ENCODE measurements at places on chromosomes 2 and 18.

- ATAC-seq, result no peak
Observed at GRCh38 chr18:23703057-23703986, 14.1 kb downstream of the LAMA3 start.

DNA sequence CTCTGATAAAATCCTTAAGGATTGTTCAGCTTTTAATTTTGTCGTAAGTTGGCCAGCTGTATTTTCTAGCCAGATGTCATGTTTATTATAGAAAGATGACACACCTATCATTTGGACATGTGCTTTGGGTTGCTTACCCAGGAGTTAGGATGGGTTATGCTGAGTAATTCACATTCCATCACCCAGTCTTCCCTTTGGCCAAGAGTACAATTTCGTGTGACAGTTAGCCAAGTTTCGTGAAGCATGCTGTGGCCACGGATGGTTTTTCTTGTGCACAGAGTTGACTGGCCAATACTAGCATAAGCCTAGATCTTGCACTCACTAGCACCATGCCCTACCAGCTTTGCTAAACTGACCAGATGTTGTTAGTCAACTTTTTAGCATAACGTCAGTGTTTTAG is 5.8 kb downstream of the MAPRE3 start:
- peak; percentile 51 for ATAC-seq

DNA sequence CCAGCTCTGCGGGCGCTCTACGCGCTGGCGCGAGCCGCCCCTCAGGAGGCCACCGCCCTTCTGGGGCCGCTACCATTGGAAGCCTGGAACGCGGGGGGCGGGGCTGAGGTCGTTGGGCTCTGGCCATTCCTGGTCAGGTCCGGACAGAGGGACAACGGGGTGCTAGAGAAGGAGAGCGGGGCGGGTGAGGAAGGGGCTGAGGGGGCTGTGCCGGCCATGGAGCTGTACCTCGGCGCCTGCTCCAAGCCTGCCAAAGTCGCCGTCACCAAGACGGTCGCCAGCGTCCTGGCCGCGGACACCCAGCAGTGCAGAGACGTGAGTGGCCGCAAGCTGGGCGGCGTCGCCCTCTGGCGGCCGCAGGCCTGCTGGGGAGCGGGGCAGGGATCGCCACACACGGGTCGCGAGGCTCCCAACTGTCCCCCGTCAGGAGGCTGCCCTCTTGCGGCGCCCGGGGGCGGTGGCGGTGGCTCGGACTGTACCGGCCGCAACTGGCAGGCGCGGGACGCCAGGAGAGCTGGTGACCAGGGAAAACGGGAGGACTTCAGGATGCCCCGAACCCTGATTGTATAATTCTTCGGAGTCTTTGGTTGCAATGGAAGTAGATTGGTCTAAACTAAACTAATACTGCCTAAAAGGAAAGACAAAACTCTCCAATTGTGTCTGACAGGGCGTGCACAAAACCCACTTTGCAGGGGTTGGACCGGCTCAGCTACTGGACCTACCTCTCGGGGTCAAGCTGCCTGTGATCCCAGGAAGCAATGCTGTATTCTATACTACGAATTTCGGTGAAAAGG is at the start of gene FSIP2:
TSS of gene FSIP2 (plus strand) at position 126 of the 794 bp plus-strand sequence. CDS start at position 217, 91 bp downstream.
- ATAC-seq, result peak; percentile 100

DNA sequence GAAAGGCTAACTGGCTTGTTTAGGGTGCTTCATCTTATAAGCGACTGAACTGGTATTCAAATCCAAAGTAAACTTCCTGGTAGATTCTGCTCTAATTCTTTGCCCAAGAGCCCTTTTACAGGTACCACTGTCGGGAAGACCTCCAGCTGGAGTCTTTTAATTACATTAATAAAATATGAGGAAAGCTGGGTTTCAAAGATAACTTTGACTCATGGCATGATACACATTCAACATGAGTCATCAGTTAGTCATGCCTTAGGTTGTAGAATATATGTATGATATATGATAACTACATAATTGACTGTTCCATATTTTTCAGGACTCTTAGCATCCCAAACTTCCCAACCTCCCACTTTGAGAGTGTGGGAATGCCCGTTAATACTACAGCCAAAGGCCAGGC is 32.3 kb downstream of the ZCCHC2 start:
- ATAC-seq, result no peak

DNA sequence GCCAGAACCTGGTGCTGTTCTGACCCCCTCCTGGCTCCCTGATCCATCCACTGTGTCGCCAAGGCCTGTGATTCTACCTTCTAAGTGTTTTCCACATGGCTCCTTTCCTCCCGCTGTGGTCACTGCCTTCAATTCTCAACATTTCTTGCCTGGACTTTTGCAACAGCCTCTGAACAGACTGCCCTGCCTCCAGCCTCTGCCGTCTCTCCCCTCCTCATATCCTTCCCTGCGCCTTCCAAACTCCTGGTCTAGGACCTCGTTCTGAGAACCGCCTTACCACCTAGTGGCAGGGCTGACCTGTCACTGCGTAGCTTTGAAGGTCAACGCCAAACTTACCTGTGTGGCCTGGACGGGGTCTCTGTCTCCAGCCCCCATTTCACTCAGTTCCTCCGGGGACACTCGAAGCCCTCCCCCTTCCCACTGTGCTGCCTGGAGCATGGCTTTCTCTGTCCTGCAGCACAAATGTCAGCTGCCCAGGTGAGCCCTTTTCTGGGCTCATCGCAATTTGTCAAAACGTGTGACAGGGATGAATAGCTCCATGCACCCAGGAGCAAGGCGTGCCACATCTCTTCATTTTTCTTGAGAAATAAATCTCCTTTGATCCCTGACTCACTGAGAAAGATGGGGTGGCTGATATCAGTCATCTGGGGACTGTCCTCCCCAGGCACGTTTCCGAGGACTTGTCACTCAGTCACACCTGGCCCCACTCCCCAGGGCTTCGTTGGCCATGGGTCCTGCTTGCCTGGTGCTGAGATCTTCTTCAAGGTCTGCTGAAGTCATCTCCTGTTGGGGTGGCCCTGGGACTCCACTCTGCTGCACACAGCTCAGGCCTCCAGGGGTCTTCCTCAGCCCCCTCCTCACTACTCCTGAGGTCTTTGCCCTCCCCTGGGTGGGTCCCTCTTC is 46.7 kb downstream of the LDLRAD4 start:
- no peak for ATAC-seq

DNA sequence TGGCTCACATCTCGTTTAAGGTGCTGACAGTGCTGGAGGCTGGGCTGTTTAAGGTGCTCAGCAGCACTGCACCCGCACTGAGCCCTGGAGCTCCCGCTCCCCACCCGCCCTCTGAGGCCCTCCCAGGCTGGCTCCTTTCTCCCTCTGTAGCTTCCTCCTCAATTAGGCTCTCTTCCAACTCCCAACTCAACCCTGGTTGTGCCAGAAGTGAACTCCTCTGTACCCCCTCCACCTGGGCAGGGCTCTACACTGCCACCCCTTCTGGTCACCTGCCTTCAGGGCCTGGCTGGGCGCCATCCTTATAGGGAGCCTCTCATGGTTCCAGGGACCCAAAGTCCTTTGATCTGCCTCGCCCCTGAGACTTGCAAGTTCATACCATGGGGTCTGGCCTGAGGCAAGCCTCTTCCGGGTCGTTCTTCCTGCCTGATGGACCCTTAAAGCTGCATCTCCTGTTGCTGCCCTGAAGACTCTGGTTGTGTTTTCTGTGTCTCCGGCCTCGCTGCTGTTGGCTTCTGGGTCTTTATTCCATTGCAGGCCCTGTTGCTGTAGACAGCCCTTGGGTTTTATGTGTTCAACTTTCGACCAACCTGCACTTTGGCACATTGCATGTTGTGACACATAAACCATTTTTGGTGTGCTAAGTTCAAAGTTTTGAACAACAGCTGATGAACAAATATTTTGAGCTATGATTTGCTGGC is 199.6 kb downstream of the LDLRAD4 start:
- ATAC-seq, result no peak

DNA sequence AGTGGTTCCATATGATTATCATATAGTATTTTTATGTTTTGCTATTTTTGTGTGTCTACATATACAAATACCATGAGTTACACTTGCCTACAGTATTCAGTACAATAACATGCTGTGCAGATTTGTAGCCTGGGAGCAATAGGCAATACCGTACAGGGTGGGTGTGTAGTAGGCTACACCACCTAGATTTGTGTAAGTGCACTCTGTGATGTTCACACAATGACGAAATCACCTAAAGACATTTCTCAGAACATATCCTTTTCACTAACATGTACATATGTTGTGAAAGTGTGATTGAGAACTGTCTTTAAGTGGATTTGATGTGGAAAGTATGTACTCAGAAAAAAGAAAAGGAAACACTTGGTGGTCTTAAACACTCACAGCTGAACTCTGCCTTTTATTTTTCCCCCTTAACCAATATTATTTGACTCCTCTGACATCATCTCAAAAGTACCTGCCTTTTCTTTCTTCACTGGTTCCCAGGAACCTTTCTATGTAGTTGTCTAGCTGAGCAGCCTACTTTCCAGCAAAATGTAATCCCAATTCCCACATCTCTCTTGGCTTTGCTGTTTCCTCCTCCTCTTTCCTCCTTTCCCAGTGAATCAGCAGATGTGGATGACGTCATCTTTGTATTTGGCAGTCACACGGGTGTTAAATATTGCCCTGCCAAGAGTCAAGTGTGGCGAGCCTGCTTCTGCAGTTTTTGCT is 47.7 kb downstream of the OSBPL6 start:
- peak; percentile 86 for ATAC-seq

DNA sequence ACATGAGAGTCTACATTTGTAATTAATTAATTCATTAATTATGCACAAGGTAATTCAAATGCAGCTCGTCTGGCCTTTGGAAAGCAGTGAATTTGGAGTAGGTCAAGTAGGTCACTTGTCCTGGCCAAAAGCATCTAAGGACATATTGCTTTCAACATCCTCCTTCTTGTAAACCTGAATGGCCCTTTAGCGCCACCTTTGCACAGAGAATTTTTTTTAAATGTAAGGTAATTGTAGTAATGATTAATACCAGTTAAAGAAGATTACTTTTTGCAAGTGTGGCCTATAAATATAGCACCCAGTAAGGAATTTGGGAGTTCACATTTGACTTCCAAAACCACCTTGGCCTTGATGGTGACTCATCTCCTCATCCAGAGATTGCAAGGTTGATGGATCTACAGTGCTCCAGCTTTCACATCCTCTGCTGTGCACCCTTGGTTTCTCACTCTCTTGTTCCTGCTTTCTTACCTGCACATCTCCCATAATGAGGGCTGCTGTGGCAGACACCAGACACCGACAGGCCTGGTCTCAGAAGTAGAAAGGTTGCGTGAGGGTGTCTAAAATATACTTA is 481.7 kb downstream of the TGIF1 start:
- ATAC-seq, result no peak

DNA sequence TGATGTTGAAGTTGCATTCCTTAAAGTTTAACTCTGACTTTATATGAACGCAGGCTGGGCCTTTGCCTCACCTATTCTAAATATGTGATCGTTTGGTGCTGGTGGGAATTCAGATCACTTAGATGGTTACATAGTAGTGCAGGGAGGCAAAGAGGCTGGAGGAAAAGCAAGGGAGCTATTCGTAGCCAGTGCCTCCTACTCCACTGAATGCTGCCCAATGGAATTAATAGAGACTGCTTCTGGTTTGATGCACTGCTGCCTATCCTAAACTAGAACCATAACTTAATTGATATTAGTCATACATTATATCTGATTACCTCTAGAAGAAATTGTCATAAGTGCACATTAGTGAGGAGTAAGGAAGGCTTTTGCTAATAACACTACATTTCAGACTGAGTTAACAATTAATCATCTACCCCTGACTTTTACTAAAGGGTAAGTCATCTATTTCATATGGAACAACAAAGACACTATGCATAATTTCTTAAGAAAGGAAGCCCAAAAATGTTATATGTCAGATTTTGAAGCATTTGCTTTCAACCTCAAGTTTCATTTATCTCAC is 72.3 kb downstream of the SLC5A7 start:
- peak; percentile 53 for ATAC-seq

GRCh38 chr2:45723857-45724256 is 72.4 kb downstream of the PRKCE start:
- no peak for ATAC-seq

DNA sequence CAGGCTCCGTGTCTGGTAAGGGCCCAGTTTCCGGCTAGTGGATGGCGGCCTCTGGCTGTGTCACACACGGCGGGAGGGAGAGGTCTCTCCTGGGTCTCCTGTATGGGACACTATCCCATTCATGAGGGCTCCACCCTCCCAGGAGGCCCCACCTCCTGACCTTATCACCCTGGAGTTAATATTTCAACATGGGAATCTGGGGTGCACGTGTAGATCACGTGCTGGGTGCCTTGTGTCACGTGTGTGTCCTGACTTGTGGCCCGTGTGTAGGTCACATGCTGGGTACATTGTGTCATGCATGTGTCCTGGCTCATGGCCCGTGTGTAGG is 9.9 kb downstream of the NEU4 start:
- no peak for ATAC-seq

DNA sequence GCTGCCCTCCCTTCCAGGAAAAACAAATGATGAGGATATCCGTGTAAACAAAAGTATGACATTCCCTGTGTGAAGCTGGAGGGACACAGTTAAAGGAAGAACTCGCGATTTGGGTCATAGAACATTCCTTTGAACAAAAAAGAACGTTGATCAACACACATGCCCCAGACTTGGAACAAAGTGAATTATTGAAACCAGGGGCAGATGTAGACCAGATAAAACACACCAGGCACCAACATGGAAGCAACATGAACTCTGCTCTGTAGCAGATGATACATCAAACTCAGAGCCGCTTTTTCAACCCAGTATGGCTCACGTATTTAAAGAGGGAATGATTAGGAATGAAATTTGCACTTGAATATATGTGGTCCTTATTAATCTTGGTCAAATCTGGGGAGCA is 206.5 kb downstream of the TMEM182 start:
- ATAC-seq, result no peak

- ATAC-seq, result no peak
Observed at GRCh38 chr2:127735044-127735443, 33.7 kb downstream of the SFT2D3 start.

DNA sequence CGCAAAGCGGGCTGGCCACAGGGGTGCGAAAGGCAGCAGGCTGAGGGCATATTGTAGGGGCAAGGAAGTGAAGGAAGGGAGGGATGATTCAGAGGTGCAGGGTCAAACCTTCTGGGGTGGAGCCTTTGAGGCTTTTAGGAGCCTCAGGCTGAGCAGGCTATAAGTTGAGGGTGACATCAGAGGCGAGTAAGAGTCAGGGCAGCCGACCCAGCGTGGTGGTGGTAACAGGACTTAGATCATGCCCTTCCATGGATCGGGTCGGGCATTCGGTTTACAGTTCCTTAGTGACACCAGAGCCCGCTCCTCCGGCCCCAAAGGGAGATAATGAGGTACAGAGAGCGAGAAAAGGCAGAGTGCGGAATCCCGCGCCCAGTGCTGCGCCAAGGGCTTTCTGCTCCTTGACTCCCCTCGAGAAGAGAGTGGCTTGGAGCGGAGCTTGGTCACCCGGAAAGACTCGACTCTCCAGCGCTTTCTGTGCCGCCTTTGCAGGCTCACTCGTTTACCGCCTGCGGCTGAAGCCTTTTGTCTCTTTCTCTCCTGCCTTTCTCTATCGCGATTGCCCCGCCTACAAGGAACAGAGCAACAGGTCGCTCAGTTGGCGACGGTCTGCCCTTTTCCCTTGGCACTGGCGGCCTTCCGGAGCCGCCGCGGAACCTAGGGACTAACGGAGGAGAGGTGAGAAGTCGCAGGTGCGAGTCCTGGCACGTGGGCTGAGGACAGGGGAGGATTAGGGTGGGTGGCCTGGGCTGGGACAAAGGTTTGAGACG is 720 bp downstream of the LBX2 start:
- ATAC-seq, result peak; percentile 6

GRCh38 chr2:101399021-101399799 is 11.9 kb upstream of the CREG2 start:
- peak; percentile 6 for ATAC-seq

Measured in motor neuron (in vitro differentiated cells).